ENCODE measurements at places on chromosomes 16 and 17.
A peak's percentile ranks its signal among the peaks of the same experiment; 100 is the strongest.

GRCh38 chr16:6841392-6841791, 491.3 kb upstream of the RBFOX1 start:
- DNase-seq: no peak

DNA sequence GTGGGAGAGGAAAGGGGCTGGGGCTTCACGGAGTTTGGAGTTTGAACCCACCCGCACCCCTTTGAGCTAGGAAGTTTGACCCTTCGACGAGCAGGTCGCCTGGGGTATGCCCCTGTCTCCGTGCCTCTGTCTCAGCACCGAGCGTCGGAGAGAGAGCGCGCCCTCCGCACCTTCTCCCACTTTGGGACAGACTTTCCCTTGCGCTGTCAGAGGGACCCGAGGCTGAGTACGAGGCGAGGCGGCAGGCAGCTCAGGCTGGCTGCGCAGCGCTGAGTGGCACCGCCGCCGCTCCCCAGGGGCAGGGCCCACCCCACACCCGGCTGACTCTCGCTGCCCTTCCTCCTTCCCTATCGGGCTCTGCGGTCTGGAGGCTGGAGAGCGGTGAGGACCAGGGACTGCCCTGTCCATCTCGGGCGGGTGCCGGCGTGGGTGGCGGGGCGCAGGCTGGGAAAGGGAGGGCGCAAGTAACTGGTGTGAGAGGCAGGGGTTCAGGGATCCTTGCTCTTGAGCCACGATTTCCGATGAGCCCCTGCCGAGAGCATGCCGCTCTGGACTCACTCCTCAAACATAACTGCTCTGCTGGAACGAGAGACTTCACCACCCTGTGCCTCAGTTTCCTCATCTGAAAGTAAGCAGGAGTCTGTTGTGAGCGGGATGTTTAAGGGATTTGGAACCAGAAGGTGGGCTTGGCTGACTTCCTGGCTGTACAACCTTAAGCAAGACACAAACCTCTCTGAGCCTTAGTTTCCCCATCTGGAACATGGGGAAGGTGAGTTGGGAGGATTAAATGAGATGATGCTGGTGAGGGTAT, 981 bp downstream of the BEAN1 start:
- DNase-seq: no peak

GRCh38 chr16:3235856-3236669, 1.1 kb upstream of the ZNF200 start:
- no peak for DNase-seq

- no peak for DNase-seq
Measured at GRCh38 chr16:7861891-7862582, 529.4 kb downstream of the RBFOX1 start.

- DNase-seq: peak; percentile 53
Measured at GRCh38 chr16:82181461-82182185, 11.6 kb upstream of the MPHOSPH6 start.

GRCh38 chr16:85845266-85845665, 45.8 kb downstream of the COX4I1 start:
- DNase-seq: no peak

DNA sequence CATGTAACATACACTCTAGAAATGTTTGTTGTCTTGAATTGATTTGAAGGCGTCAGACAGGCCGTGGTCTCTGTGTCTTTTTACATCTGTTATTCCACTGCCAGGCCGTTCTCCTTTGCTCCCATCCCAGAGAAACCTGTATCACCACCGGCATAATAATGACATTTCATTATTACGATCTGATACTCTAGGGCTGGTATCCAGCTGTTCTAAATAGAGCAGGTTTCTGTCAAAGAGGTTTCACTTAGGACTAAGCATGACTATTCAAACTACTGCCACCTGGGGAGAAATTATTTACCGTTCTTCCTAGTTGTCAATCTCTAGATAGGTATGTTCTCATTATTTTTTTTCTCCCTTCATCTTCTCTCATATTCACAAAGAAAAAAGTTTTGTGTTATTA, 1016.2 kb upstream of the EEF2KMT start:
- no peak for DNase-seq

DNA sequence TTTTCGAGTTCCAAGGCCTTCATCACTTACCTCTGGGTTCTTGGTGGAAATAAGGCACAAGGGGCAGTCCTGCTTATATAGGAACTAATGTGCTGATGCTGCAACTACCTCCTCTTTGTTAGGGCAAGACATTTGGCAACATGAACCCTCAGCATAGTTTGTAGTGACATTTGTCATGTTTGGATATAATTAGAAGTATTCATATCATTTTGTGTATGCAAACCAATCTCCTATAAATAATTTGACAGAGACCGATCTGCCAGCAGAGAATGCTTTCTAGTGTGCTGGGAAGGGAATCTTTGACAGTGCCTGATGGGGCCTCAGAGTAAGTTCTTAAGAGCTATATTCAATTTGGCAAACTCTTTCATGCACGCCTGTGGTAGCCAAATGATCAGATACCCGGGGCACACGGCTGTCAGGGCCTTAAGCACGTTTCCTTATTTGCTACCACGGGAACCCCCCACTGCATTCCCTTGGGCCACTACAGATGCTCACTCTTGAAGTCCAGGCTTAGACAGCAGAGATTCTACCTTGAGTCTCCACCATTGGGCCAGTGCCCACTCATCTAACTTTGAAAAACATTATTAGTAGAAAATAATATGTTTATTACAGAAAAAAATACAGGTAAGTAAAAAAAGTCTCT, at the start of gene MYH8:
Gene MYH8 (minus strand): TSS at position 51 of the 643 bp plus-strand sequence. CDS start 1,723 bp downstream, outside the sequence.
- no peak for DNase-seq

GRCh38 chr17:64418506-64419339, 28.1 kb upstream of the PECAM1 start:
- peak; percentile 63 for DNase-seq

DNA sequence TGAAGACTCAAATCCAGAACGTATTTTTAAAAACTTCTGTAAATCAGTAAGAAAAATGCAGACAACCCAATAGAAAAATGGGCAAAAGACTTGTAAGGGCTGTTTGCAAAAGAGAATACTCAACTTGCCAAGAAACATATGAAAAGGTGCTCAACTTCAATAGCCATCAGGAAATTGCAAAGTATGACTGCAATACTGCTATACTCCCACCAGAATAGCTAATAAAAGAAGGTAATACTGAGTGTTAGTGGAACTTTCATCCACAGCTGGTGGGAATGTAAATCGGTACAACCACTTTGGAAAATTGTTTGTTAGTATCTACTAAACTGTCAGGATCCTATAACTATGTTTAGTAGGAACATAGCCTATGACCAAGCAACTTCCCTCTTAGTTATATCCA, 48.1 kb downstream of the TBX4 start:
- no peak for DNase-seq

DNA sequence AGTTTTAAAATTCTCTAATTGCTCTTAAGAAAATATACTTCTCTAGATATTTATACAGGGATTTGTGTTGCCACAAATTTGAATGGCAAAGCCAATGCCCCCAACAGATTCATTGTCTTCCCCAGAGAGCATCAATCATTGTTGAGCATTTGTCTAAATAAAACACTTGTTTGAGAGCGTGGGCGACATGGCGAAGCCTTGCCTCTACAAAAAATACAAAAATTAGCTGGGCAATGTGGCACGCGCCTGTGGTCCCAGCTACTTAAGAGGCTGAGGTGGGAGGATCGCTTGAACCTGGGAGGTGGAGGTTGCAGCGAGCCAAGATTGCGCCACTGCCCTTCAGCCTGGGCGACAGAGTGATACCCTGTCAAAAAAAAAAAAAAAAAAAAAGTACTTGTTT, 13.4 kb upstream of the SRSF1 start:
- DNase-seq: peak; percentile 88

GRCh38 chr17:74212209-74212912, 1.0 kb upstream of the TTYH2 start:
- no peak for DNase-seq

DNA sequence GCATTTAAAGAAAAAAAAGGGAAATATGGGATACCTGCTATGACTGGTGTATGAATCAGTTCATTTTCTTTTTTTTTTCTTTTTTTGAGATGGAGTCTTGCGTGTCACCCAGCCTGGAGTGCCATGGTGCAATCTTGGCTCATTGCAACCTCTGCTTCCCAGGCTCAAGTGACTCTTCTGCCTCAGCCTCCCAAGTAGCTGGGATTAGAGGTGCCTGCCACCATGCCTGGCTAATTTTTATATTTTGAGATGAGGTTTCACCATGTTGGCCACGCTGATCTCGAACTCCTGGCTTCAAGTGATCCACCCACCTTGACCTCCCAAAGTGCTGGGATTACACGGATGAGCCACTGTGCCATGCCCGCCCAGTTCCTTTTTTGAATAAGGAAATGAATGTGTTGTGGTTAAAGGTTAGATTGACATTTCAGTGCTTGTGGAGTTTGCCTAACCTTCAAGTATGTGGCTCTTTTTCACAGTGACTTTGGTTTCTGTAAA, 7.7 kb downstream of the HAPSTR1 start:
- no peak for DNase-seq

DNA sequence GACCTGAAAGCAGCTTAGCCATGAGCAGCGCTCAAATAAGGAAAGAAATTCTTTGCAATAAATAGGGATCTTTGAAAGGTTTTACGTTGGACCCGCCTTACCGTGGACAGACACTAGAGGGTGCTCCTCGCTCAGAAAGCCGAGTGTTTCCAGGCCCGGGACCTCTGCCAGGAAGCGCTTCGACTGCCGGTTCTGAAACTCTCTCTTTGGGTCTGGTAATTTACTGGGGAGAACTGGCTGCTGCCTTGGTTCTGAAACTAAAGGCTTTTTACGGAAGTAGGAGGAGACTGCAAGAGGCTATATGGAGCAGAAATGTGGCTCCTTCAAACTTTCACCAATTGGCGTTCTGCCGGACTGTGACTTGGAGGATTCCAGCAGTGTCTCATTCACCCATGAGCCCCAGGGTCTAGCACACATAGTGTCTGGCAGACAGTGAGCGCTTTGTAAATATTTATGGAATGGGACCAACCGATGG, 45.6 kb upstream of the HOXB9 start:
- DNase-seq: peak; percentile 40

- no peak for DNase-seq
Measured at GRCh38 chr16:27319257-27319965, 5.6 kb downstream of the IL4R start.

DNA sequence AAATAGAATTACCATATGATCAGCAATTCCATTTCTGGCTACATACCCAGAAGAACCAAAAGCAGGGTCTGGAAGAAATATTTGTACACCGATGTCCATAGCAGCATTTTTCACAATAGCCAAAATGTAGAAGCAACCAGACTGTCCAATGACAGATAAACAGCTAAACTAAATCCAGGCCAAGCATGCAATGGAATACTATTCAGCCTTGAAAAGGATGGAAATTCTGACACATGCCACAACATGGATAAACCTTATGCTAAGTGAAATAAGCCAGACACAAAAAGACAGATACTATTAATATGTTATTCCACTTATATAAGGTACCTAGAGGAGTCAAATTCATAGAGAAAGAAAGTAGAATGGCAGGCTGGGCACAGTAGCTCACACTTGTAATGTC, 25.9 kb upstream of the CREBBP start:
- DNase-seq: no peak

GRCh38 chr16:8630255-8630953, 8.9 kb downstream of the METTL22 start:
- no peak for DNase-seq

DNA sequence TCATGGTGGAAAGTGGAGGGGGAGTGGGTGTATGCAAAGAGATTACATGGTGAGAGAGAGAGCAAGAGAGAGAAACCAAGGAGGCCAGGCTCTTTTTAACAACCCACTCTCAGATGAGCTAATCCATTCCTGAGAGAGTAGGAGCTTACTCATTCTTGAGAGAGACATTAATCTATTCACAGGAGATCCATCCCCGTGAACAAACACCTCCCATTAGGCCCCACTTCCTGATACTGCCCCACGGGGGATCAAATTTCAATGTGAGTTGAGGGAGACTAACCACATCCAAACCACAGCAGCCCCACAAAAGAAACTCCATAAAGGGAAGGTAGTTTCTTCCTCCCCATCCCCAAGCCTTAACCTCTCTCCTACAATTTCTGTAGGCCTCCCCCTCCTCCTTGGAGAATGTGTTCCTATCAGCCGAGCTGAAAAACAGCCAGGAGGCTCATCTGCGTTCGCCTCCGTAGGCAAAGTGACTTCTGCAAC, 450.0 kb downstream of the NPIPA7 start:
- DNase-seq: no peak

- no peak for DNase-seq
Measured at GRCh38 chr16:3274490-3274889, 8.8 kb upstream of the ZNF263 start.

GRCh38 chr16:676913-677312, 1.4 kb downstream of the RHBDL1 start:
- peak; percentile 89 for DNase-seq

DNA sequence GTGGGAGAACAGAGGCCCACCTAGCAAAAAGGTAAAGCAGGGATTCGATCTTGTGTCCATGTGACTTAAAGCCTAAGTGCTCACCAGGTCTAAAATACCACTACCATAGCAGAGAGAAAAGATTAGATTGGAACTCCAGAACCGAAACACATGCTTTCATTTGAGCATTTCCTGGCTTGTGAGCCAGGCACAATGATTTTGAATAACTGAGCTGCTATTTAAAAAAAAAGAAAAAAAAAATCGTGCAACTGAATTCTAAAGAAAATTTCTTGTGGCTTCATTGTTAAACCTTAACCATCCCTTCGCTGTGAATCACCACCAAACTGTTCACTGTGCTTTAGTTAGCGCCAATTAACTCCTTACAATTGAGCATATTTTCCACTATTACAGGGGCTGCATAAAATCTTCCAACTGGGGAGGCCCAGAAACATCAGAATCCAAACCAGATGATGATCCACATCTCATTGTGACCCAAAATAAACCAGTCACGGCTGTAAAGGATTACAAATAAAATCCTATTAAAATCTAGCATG, 366.4 kb upstream of the ERCC4 start:
- DNase-seq: no peak

- DNase-seq: peak; percentile 71
Measured at GRCh38 chr17:164303-165235, 16.9 kb downstream of the DOC2B start.

DNA sequence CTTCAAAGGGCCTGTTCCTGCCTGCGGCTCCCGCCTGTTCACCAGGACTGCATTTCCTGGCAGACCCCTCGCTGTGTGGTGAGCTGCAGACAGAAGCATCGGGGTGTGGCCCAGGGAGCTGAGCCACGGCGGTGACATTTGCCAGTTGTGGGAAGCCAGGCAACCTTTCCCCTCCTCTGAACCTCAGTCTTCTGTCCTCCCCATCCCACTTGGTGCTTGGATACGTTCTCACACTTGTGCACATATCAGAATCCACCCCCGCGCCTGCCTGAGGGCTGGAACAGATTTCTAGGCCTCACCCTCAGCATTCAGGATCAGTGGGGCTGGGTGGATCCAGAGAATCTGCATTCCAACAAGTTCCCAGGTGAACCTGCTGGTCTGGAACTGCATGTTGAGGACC, 63.5 kb downstream of the CRISPLD2 start:
- no peak for DNase-seq

GRCh38 chr16:54878301-54878700, 52.4 kb upstream of the IRX5 start:
- DNase-seq: no peak

GRCh38 chr17:18947866-18948265, 4.1 kb upstream of the SLC5A10 start:
- no peak for DNase-seq

Data from NCI-H1417 (cell line).